ENCODE measurements at places on chromosomes 11 and 22.

GRCh38 chr22:42645938-42646568, 3.1 kb downstream of the CYB5R3 start:
- no peak for DNase-seq

DNA sequence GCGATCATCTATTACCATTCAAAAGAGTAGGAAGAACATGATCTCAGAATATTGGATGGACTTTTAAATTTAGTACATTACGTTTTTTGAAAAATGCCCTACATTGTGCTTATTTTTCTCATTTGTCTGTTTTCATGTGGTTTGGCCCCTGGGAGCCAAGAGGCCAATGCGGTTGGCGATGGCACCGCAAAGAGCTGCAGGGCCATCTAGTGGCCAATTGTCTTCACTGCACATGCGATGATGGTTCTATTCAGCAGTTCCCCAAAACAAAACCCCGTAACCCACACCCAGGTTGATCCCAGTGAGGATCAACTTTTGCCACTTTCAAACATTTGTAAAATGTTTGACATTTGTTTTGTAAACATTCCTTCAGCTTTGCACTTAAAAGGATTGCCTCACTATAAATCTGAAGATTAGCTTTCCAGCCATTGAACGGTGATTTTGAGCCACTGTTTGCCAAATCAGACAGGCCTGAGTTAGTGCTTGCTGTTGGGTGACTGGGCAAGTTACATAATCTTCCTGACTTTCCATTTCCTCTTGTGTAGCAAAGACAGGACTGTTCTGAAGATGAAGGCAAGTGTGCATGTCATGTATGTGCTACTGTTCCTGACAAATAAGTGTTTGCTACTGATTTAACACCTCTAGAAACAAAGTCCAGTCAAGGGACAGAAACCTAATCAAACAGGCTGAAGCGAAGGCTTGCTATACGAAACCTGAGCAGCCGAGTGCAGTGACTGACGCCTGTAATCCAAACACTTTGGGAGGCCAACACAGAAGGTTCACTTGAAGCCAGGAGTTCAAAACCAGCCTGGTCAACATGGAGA, 29.2 kb upstream of the XBP1 start:
- DNase-seq, result peak; percentile 63

- no peak for DNase-seq
Measured at GRCh38 chr11:3340025-3340424, 38.9 kb downstream of the ZNF195 start.

DNA sequence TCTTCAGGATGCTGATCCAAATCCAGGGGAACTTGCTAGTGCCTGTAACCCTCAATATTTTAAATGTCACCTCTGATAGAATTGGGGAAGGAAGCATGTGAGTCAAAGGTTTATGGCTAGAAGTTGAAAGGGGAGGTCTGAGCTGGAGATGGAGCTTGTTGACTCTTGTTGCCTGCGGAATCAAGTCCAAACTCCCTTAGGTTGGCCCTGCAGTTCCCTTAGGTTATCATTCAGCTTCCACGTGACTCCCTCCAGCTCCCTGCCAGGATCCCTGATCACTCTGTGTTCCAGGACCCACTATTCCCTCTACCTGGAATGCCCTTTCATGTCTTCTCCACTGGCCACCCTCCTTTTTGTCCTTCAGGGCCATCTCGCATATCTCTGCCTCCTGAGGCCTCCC, 26.2 kb upstream of the LIPT2 start:
- no peak for DNase-seq

GRCh38 chr11:124799348-124800225, 619 bp downstream of the MSANTD2 start:
- DNase-seq, result peak; percentile 35

DNA sequence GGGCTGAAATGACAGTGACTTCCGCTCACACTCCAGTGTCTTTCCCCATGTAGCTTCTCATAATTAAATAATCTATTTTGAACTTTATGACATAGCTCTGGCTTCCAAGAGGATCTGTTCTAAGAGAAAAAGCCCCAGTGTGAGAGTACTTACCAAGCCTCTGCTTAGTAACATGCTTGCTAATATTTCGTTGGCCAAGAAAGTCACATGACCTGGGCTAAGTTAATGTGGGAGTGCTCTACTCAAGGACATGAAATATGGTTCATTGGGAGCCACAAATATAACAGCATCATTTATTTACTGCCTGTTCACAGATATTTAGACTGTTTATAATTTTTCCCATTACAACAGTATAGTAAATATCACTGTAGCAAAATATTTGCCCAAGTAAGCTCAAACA, 42.5 kb downstream of the CCDC73 start:
- no peak for DNase-seq

- DNase-seq, result no peak
Measured at GRCh38 chr11:100757646-100758045, 70.6 kb downstream of the ARHGAP42 start.

DNA sequence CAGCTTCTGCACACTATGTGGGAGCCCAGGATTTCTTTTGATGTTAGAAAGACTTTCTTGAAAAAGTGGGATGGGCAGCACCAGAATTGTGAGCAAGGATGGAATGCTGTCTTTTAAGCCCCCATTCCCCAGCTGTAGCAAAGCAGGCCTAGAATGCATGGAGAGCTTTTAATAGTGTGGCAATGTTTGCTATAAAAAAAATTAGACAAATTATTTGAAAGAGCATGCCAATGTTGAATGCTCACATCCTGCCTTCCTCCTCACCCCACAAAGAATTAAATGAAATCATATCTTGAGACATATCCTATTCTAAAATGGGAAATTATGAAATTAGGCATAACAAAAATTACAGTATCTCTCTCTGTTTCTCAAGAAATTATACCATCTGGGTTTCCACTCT, 154.7 kb downstream of the C11orf91 start:
- DNase-seq, result no peak

GRCh38 chr11:8775734-8776133, 93.1 kb downstream of the RPL27A start:
- DNase-seq, result no peak

DNA sequence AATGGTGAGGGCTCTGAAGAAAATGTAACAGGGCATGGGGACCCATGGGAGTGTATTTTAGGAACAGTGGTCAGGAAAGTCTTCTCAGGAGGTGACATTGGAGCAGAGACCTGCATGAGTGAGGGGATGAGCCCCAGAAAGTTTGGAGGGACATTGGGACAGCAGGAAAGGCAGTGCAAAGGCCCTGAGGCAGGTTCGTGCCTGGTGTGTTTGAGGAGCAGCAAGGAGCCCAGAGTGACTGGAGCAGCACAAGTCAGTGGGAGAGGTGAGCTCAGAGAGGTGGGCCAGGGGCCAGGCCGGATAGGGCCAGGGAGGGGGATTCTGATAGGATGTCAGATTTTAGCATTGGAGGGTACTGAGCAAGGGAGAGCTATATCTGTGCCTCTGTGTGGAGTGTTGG, 80.0 kb upstream of the CRYBB3 start:
- DNase-seq, result no peak

DNA sequence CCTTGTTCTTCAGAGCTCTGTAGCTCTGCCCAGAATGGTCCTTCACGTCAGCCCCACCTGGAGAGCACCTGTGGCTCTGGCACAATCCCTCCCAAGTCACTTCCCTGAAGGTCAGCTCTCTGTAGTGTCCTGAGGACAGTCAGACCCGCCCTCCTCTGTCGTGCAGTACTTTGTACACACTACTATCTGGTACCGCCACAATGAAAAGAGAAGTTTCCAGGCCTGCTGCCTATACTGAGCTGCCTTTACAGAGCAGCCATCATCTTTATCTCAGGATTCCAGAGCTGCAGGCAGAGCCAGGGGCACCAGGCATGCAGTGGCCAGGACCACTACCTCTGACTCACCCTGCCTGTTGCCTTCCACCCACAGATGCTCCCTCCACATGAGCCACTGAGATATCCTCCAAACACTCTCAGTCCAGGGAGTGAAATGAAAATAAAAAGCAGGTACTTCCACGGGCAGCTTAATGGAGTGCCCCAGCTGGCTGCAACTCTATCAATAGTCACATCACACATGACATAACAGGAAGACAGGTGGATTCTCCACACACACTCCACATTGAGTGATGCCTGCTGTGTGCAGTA, 7.3 kb downstream of the PACSIN2 start:
- no peak for DNase-seq

- no peak for DNase-seq
Measured at GRCh38 chr11:88212300-88212699, 37.1 kb upstream of the RAB38 start.

- DNase-seq, result no peak
Measured at GRCh38 chr11:100908746-100909145, 220.9 kb downstream of the PGR start.

DNA sequence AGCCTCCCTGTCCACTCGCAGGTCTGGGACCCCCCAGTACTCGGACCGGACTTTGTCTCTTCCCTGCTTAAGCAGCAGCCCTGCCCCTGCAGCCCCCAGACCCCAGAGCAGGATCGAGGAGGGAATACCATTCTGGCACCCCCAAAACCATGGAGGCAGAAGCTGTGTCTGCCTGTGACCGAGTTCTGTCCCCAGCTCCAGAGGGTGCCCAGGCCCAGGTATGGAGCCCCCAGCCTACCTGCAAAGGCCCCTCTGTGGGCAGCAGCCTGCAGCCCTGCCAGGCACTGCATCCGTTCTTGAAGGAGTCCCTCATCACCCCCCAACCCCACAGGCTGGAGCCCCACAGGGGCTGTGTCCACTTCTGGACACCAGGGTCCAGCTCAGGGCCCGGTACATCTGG, 163.8 kb downstream of the BRD1 start:
- no peak for DNase-seq

GRCh38 chr11:129281471-129282415, 89.6 kb upstream of the ARHGAP32 start:
- no peak for DNase-seq

DNA sequence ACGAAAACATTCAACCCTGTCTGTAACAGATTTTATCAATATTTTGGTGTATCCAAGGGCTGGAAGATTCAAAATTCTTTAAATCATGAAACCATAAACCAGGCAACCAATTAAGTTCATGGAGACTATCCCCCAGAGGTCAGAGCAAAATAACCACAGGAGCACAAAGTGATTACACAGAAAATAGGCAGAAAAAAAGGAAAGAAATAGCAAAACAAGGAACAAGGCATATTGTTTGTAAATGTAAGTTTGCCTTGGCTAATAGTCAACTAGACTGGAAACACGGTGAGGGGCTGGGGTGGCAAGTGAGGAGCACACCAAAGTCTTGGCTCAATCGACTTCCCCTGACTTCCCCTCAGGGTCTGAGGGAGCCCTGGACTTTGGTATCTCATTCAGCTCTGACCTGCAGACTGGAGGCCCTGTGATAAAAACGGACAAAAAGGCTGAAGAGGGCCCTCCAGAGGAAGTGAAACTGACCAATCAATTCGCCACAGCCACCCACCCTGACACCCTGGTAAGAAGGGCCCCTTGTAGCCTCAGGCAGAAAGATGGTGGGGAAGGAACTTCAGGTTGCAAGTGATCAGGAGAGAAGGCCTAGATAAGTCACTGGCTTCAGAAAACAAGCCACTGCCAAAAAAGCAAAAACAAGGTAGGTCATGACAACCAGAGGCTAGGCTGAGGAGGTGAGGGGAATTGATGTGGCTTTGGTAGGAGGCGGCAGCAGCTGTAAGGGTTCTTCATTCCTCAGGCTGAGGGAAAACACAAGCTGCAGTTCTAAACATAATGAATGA, 1.8 kb downstream of the SIK3 start:
- DNase-seq, result no peak

DNA sequence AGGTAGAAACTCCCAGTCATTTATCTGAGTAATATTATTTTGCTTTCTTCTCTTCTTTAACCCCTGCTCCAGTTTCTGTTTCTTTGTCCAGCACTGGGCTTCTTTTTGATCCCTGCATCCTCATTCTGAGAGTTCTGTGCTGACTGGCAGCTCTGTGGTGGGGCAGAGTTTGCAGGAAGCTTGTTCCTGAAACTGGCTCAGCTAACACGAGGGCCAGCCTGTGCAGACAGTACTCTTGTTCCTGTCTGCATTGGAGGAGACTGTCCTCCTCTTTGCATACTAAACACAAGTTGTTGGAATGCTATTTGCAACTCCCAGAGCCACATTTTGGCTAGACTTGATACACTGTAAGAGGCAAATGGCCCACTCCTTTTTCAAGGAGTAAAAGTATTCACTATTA, 93.1 kb upstream of the HORMAD2 start:
- no peak for DNase-seq

GRCh38 chr11:63510360-63511047, 4.6 kb downstream of the LGALS12 start:
- DNase-seq, result no peak

GRCh38 chr22:39898997-39899396, 1.9 kb upstream of the GRAP2 start:
- no peak for DNase-seq

GRCh38 chr11:33214767-33215166, 42.4 kb upstream of the HIPK3 start:
- DNase-seq, result no peak

DNA sequence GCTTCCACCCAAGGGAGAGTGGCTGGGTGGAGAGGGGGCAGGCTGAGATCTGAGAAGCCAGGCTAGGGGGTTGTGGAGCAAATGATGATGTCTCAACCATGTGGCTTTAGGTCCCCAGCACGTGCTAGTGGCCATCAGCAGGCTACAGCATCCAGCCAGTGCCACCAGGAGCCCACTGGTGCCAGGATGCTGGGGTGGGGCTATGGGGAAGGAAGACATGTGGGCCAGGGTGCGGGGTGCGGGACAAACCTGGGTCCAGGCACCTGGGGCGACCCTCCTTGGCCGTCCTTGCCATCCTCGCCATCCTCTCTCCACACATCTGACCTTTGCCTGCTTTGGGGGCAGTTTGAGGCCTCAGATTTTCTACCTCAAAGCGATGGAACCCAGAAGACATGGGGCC, 104.3 kb downstream of the KCNQ1 start:
- no peak for DNase-seq

- DNase-seq, result no peak
Measured at GRCh38 chr11:69102732-69103615, 52.8 kb upstream of the SMIM38 start.

DNA sequence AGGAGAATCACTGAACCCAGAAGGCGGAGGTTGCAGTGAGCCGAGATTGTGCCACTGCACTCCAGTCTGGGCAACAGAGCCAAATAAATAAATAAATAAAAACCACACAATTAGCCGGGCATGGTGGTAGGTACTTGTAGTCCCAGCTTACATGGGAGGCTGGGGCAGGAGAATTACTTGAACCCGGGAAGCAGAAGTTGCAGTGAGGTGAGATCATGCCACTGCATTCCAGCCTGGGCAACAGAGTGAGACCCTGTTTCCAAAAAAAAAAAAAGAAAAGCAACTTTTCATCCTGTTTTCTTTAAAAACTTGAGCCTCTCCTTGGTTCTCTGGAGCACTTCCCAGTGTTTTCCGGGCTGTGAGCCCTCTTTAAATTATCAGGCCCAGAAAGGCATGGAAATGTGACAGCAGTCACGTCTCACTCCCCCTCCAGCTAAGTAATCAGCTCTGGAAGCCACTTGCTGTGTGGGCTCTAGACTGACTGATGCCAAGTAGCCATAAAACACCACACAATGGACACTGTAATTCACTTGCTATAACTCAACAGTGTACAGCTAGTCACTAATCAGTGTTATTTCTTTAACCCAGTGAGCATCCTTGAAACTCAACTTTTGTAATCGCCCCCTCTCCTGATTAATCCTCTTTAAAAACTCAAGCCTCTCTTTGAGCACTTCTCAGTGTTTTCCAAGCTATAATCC, 13.0 kb upstream of the MCHR1 start:
- DNase-seq, result no peak

GRCh38 chr11:11782532-11783110, 59.2 kb upstream of the USP47 start:
- DNase-seq, result no peak

GRCh38 chr11:62360685-62361084, 23.4 kb downstream of the ASRGL1 start:
- no peak for DNase-seq
